ENCODE measurements at places on chromosomes 7 and 10.

GRCh38 chr10:5196702-5197113 lies at the start of gene AKR1C4:
AKR1C4 (plus strand) TSS chr10:5196837; CDS start chr10:5196868, 31 bp downstream.
- DNase-seq: no peak

- no peak for DNase-seq
These were observed 242.4 kb downstream of the SEMA3A start for GRCh38 chr7:83952236-83952635.

- no peak for DNase-seq
These were observed 301.3 kb downstream of the PHTF2 start for GRCh38 chr7:78099715-78100394.

- DNase-seq: no peak
These were observed 9.0 kb downstream of the EIF4H start for GRCh38 chr7:74183142-74183541.
